DMS79 (cell line): ENCODE measurements at places on chromosomes 12 and 14.

DNA sequence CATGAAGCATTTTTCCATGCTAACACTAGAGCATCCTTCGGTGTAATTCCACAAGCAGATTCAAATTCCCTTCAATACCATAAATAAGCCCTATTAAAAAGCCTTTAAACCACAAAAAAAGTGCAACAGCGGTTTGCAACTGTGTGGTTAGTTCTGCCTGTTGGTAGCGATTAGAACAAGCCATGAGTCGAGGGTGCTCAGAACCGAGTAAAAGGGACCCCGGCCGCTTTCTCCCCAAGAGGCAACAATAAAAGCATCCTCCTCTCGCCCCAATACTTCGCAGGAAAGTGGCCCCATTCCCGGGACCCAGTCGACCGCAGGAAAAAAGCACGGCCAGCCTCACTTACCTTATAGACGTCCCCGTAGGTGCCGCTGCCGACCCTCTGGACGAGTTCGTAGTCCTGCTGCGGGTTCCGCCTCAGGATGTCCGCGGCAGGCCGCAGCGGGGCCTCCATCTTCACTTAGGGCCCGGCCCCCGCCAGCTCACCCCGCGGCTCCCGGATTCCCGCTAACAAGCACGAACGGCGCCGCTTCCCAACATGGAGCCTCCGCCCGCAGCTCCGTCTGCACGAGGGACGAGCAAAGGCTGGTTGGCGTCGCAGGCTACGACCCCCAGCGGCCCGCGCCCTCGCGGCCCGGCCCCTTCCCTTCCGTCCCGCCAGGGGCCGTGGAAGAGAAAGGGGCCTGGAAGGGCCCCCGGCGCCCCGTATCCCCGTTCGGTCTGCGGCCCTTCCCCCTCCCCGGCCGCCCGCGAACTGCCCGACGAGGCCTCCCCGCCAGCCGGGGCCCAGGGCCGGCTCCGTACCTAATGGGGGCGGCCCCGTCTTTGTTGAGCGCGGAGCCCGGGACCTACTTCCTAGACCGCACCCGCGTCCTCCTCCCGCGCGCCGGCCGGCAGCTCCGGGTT, 521 bp downstream of the MAP4K5 start:
- DNase-seq: no peak

DNA sequence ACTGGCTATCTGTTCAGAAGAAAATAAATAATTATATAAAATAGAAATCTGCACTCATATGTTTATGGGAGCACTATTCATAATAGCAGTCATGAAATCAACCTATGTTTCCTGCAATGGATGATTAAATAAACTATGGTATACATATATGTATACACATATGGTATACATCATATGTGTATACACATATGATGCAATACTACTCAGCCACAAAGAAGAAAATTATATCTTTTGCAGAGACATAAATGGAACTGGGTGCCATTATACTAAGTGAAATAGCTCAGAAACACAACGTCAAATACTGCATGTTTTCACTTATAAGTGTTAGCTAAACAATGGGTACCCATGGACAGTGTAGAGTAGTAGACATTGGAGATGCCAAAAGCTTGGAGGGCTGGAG, 381.2 kb upstream of the LRFN5 start:
- DNase-seq: no peak

GRCh38 chr12:48191096-48191495, 7.7 kb downstream of the CCDC184 start:
- DNase-seq: no peak

GRCh38 chr14:33945210-33946088, 5.4 kb downstream of the EGLN3 start:
- DNase-seq: no peak

GRCh38 chr14:100556936-100557505, 30.2 kb downstream of the BEGAIN start:
- no peak for DNase-seq

DNA sequence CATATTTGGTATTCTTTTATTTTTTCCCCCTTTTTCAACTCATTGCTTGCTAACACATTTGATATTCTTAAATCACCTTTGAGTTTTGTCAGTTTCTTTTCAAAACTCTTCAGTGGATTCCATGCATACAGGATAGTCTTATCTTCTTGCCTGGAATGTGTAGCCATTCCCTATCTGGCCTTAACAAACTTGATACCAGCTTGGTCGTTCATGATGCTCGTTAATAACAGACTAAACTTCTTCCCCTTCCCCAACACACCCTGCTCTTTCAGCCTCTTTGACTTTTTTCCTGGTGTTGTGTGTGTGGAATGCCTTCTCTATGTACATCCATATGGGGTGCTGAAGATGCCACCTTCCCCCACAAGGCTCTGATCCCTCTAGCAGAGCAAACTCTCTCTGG, 17.7 kb upstream of the CALM1 start:
- DNase-seq: no peak

GRCh38 chr14:74932401-74932901, 9.4 kb upstream of the RPS6KL1 start:
- DNase-seq: no peak

DNA sequence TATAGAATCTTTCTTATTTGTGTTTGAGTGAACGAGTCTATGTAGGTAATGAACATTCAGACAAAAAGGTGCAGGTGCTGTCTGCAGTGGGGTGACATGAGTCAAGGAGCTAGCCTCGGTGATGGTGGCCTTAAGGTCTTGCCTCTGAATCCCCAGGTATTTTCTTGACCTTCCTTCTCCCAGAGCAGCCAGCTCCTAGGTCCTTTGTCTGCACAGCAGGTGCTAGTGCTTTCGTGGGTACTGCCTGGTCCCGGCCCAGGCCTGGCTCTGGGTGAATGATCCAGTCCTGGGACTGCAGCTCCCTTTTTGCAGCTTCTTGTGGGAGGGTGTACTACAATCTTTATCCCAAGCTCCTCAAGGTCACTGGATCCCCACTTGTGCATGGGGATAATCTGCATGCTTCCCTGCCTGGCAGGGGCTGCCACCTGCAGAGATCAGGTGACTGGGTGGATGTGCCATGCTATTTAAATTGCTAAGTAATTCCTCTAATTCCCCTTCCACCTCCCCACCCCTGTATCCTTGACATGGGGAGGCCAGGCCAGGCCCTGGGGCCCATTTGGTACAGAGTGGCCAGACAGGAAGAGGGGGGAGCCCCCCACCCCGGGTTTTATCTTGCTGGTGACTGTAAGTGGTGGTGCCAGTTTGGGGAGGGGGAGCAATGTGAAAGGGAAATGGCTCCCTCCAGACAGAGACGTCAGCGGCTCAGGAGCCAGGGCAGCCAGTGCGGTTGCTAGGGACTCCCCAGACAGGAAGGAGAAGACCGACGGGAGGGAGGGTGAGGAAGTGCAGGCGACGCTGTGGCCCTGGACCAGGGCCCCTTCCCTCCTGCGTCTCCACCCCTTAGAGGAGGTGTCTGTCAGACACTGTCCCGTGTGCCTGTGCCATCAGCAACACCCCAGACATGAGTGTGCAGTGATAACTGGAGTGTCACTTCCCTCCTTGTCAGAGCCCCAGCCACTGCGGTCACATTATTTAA, 6.7 kb downstream of the VASH1 start:
- no peak for DNase-seq

DNA sequence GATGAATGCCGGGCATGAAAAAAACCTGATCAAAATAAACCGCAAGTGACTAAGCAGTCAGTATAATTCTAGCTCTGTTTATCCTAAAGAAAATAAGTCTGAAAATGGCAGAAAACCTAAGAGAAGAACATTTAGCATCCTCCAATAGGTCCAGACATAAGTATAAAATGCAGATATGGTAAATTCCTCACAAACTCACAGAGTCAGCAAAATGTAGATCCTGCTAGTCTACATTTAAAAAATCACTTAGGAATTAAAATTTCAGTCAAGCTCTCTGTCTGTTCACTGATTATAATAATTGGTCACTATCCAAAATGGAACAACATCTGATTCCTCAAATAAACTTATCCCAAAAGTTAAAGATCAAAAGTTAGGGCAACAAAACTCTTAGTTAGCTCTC, 95.1 kb downstream of the DIO2 start:
- DNase-seq: no peak

DNA sequence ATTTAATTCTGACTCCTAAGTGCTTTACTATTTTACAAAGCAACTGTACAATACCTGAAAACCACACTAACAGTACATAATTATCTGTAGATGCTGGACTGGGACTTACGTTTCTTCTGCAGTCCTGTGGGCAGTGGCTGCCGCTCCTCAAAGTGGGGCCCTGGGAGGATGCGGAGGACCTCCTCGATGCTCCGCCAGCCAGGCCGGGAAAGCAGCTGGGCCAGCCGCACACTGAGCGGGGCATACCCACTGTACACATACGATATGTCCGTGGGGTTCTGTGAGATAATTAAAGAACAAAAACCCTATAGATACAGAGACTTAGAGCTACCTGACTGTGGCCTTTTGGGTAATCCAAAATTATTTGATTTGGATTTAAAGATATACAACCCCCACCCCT, 6.8 kb upstream of the DIABLO start:
- no peak for DNase-seq

GRCh38 chr12:69447892-69448291, 22.3 kb upstream of the FRS2 start:
- no peak for DNase-seq

DNA sequence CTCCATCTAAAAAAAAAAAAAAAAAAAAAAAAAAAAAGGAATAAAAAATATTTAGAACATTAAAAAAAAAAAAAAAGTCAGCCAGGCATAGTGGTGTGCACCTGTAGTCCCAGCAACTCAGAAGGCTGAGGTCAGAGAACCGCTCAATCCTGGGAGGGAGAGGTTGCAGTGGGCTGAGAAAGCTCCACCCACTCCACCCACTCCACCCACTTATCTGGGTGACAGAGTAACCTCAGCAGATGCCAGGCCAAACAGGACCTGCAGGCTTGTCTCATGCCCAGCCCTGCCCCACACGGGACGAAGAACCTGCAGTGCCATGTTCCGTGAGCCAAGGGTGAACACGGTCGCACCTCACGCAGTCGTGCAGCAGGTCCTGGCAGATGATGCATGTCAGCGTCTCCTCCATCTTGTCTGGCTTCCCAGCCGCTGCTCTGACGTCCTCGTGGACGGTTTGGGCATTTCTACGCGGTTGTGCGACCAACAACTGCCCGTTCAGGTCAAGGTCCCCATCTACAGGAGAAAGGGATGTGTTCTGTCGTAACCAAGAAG, 28.6 kb downstream of the CHFR start:
- no peak for DNase-seq

- DNase-seq: no peak
Observed at GRCh38 chr14:98962118-98962517, 309.9 kb downstream of the BCL11B start.

- no peak for DNase-seq
Observed at GRCh38 chr12:71092290-71092689, 65.5 kb downstream of the TSPAN8 start.

DNA sequence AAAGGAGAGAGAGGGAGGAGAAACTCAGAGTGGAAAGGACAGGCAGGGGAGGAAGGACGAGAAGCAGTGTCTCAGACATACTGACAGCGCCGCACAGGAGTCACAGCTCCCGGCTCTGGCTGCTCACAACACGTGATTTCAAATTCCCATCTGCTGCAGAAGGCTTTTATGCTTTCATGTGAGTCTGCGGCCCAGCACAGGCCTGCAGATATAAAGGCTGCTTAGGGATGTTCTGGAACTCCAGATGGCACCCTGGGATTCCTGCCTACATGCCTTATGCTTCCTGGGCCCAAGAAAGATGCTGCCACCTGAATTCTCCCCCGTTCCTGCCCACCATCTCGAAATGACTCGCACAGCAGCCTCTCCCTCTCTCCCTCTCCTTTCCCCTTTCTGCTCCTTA, 89.6 kb downstream of the NUAK1 start:
- no peak for DNase-seq

- DNase-seq: peak; percentile 81
Observed at GRCh38 chr14:69129264-69129880, 23.5 kb downstream of the DCAF5 start.

DNA sequence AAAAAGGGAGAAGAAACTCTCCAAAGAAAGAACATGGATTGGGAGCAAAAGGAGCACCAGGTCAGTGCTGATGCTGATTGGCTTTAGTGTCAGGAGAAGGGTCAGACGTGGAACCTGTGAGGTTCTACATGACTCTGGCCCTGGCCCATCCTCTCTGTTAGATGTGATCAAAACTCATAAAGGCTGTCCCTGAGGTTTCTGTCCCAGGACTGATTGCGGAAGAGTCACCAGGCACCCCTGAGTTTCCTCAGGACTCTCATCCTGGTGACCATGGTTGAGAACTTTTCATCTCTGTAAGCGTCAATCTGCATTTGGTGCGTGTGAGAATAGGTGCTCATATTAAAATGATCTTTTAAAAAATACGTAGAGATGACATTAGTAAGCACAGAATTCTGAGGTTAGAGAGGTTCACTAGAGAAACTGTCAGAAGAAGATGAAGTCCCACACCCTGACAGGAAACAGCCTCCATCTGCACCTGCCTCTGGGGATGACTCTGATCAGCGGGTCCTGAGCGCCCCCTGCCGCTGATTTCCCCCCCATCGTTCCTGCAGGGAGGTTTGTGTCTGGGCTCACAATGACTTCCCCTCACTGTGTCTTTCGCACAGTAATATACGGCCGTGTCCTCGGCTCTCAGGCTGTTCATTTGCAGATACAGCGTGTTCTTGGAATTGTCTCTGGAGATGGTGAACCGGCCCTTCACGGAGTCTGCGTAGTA, 741.8 kb downstream of the TMEM121 start:
- no peak for DNase-seq

GRCh38 chr12:55789171-55789570, 28.4 kb downstream of the SARNP start:
- no peak for DNase-seq

- no peak for DNase-seq
Observed at GRCh38 chr12:131608740-131609690, 101.9 kb upstream of the SFSWAP start.

- no peak for DNase-seq
Observed at GRCh38 chr12:124683152-124684124, 116.0 kb upstream of the NCOR2 start.

- no peak for DNase-seq
Observed at GRCh38 chr12:94561943-94562411, 88.4 kb downstream of the TMCC3 start.

- DNase-seq: no peak
Observed at GRCh38 chr12:102885043-102885932, 31.8 kb downstream of the PAH start.

DNA sequence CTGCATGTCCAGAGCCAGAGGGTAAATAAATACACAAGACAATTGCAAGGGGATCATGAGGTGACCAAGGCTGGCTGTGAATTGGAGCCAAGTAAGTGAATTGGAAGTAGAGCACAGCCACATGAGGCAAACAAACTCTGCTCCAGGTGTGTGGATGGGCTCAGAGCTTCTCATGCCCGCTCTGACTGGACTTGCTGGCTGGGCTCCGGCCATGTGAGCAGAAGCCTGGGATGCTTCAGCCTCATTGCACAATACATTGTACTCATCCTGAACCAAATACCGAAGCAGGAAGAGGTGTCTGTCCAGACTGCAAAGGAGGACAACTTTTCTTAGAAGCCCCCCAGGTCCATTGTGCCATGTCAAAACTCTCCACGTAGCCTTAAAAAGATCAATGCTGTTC, 193.0 kb downstream of the TTC8 start:
- DNase-seq: no peak

DNA sequence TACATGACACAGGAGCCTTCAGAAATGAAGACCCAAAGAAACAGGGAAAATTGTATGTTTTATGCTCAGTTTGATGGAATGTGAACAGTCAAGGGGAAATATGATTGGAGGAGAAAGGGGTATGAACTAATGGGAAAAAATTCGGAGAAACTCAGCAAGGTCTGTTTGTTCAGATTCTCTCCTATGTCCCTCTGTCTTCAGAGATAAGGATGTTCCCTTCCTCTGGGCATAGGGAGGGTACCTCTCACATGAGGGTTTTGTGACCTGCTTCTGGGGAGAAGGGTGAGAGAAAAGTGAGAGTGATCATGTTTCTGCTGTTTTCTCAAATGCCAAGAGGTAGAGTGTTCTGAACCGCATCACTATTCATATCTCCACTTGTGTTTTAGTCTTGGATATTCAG, 26.6 kb upstream of the LIMA1 start:
- no peak for DNase-seq
